HepG2 (cell line): ENCODE measurements at places on chromosomes 11 and 22. TPM values are rescaled to one million over a fixed set of nuclear protein-coding genes. Genes with fewer than 3 reads are reported as not detected.

- DNase-seq: no peak
Measured at GRCh38 chr11:33323421-33323820, 66.2 kb downstream of the HIPK3 start.

DNA sequence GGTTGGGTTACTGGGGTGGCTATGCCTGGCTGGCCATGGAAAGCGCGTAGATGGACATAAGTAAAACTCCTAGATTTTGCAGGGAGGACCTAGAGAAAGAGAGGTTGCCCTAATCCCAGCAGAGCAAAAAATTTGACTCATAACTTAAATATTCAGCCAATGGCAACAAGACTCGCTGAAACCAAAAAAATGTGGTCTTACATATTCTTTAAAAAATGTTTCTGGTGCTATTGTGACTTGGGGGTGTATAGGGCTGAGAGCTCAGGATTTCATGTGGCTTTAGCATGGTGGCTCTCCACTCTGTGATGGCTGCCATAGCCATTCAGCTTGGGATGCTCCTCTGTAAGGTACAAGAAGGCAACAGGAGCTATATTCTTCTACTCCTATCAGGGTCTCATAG is 27.2 kb upstream of the PDGFD start:
- no peak for DNase-seq

- no peak for DNase-seq
Measured at GRCh38 chr22:19591568-19591967, 67.4 kb upstream of the CLDN5 start.

GRCh38 chr22:19993926-19994325 is 22.7 kb downstream of the ARVCF start:
- no peak for DNase-seq

GRCh38 chr11:115168686-115169085 is 335.5 kb downstream of the CADM1 start:
- no peak for DNase-seq

- DNase-seq: no peak
Measured at GRCh38 chr11:110711448-110711775, 825 bp downstream of the ARHGAP20 start.

- no peak for DNase-seq
Measured at GRCh38 chr11:41498726-41499125, 39.3 kb upstream of the LRRC4C start.

SLC22A9 gene
- polyA plus RNA-seq: 11.7 and 21.9 TPM in 2 replicates

LMNTD2 gene
- 3.1 and 3.6 TPM in 2 replicates for polyA plus RNA-seq

OR5P2 gene
- not detected in 2 replicates for polyA plus RNA-seq
